Hypothalamus (tissue), 51 donors: ENCODE measurements at places on chromosomes 4 and X.

DNA sequence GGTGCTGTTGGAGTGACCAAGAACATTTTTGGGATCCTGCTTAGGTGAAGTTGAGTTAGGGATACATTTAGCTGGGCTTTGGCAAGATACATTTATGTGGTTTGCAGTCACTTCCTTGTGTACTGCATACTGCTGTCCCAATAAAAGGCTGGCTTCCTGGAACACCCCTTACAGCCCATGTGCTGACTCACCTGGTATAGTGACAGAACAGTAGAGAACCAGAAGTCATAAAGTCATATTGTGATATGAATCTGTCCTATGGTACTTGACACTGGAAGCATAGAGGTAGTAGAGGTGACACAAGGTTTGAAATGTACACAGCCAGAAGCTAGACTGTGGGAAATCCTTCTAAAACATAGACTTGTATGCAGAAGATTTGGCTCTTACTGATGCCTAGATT is 55.3 kb upstream of the SLC25A43 start:
- no peak for DNase-seq

DNA sequence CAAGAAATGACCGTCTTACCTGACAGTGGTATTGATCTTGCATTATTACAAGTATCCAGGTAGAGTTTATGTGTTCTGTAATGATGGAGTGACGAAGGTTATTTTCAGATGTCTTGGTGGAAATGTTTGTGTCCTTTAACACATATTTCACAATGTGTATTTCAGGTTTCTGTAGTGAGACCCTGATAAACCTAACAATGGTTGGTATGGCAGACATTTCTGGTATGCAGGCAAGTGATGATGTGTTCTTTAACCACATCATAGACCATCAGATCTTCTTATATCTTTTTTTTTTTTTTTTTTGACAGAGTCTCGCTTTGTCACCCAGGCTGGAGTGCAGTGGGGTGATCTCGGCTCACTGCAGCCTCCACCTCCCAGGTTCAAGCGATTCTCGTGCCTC is 14.6 kb upstream of the ATXN3L start:
- DNase-seq: no peak

GRCh38 chr4:68176500-68176899 is 46.8 kb upstream of the TMPRSS11F start:
- DNase-seq: no peak

- no peak for DNase-seq
These were observed 48.7 kb upstream of the STX18 start for GRCh38 chr4:4590546-4590945.

DNA sequence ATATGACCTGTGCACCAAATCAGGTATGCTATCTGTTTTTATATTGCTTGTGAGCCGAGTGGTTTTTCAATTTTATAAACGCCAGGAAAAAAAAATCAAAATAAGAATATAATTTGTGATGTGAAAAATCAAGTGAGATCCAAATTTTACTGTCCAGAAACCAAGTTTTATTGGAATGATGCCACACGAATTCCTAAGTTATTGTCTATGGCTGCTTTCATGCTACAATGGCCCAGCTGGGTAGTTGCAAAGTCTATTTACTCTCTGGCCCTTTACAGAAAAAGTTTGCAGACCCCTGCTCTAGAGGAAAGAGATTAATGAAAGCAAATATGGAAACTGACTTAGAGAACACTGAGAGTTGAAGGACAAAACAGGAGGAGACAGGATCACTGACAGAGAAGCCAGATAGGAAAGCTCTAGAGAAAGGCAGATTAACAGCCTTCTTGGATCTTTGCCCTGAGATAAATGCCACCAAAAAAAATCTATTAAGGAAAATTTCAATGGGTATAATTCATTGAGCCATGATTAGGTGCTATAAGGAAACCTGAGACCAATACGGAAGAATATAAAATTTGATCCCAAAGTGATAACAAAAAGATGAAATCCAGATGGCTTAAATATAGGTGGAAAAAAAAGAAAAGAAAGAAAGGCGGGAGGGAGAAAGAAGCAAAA is 29.8 kb downstream of the PRSS12 start:
- no peak for DNase-seq

DNA sequence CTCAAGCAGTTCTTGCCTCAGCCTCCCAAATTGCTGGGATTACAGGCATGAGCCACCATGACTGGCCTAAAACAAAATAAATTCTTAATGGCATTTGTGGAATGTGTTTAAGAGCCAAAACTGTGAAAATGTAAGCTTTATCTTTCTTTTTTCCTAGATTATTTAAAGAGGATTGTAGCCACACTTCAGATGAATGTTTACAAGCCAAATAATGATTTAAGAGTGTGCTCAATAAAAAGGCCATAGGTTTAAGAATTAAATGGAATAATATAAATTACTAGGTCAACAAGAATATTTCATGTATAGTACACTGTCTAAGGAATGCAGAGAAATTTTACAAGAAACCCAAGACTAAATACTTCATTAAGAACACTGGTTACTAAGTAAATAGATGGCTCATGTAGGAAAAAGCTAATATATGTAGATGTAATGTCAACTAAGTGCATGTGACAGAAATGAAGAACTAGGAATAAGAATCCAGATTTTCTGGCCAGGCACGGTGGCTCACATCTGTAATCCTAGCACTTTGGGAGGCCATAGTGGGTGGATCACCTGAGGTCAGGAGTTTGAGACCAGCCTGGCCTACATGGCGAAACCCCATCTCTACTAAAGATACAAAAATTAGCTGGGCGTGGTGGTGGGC is 21.3 kb upstream of the UGDH start:
- no peak for DNase-seq

DNA sequence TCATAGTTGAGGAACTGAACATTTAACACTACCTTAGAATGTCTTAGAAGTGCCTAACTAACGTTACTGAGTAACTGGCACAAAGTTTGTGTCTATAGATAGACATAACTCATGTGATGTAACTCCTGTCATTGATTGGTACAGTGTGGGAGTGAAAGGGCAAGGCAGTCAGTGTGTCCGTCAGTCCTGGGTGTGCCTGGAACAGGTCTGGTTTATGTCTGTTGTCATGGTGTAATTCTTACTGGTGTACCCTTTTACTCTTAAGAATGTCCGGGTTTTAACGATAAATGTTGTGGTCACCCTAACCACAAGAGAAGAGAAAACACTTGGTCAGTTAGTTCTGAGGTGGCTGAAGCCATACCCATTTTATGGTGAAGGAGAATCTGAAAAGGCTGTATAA is 93.1 kb upstream of the ESX1 start:
- DNase-seq: no peak

GRCh38 chr4:129968366-129968765 is 872.4 kb downstream of the C4orf33 start:
- DNase-seq: no peak

- DNase-seq: no peak
These were observed 357.5 kb upstream of the SMIM31 start for GRCh38 chr4:164396439-164396838.

GRCh38 chr4:7802093-7802726 is 137.5 kb downstream of the AFAP1 start:
- DNase-seq: peak; percentile 56

DNA sequence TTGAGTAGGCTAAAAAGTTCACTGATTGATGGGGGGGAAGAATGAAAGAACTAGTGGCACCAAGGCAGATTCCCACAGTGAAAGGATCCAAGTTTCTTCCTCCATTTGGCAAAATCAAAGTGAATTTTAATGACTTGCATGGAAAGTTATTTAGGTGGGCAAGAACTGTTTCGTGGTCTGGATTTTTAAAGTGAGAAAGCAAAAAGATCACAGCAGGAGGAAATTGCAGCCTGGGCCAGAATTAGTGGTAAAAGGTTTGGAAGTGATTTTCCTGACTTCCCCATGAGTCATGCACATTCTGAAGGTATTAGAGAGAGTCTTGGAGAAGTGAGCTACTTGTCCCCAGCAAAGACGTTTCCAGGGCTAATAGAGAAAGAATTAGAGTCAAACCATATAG is 207.8 kb downstream of the ANTXR2 start:
- no peak for DNase-seq

DNA sequence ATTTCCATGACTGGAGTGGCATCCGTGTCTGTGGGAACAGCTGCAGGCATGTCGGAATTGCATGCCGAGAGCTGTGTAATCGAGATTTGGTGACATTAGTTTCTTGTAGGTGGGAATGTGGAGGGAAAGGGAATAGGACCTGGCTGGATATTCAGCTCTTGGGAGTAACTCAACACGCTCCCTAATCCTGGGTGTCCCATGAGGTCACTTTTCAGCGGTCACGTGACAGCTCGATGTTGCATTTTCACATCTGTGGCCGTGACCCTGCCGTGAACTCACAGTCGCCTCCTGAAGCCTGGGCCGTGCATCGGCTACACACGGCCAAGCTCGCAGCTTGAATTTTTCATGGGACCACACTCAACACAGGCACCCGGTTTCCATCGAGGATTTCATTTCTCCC is 25.8 kb upstream of the PSAPL1 start:
- DNase-seq: no peak

DNA sequence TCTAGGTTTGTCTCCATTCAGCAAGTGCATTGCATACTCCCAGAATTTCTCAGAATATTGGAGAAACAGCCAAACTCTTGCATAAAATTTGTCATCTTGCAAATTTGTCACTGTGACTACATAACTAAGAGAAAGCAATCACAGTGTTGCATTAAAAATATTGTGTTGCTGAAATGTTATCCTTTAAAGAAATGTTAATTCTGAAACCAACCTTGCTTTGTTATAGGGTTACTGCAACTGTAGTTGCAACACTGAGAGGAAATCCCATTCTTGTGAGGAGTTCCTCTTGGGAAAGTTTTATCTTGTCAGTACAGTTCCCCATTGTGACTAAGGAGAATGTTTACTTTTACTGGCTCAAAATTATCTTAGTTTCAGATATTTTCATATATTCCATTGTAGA is 20.9 kb downstream of the CYBB start:
- no peak for DNase-seq
